ENCODE measurements at places on chromosomes 11 and 22.

DNA sequence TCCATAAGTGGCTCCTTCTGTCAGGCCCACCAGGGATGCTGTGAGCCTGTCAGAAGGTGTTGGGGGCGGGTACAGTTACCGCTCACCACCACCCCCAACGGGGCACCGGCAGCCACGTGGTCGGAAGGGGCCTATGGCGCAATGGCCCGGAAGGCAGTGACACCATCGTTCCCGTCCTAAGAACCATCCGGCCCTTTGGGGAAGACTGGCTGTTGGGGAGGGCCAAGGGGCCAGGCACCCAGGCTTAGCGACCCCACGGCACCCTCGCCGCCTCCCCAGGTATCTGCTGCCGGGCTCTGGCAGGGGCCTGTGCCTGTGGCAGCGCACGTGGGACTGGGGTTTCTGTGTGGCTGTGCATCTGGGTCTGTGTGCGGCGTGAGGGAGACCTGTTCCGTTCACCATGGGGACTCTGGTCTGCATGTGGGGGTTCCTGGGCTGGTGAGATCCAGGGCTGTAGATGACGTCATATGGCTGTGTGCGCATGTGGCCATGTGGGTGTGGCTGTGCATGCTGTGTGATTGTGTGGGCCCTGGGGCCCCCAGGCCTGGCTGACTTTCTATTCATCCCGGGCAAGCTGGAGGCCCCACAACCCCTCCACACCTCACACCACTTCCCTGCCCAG, 717 bp downstream of the OSM start:
- no peak for DNase-seq

- no peak for DNase-seq
Measured at GRCh38 chr22:20748082-20748481, 25.8 kb upstream of the SERPIND1 start.

DNA sequence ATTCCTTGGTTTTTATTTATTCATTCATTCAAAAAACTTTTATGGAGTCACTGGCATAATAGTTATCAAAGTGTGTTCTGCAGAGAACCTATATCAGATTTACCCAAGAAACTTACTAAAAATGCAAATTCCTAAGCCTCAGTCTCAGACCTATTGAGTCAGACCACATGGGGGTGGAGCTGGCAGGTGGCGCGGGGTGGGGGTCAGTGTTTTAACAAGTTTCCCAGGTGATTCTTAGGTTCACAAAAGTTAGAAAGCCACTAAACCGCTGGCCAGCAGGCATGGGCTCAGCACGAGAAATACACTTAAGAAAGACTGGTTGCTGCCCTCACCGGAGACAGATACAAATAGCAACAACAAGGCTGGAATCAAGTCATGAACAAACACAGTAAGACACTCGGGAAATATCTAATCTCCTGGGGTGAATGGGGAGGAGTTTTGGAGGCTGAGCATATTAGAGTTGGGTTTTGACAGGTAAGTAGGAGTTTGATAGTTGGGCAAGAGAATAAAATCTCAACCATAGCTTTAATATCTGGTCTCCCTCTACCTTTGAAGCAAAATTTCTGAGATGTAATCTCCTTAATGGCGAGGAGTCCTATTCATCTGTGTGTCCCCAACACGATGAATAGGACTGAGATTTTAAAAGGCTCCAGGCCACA, 167.5 kb upstream of the NECTIN1 start:
- no peak for DNase-seq

GRCh38 chr11:18705651-18706281, 7.2 kb downstream of the TMEM86A start:
- DNase-seq = no peak

GRCh38 chr11:72294616-72295395, 50.8 kb upstream of the PHOX2A start:
- no peak for DNase-seq

GRCh38 chr22:41436322-41437113, 10.1 kb downstream of the TOB2 start:
- no peak for DNase-seq
